Esophagus mucosa (tissue), 1 donor: ENCODE measurements at places on chromosomes 13 and 19.

DNA sequence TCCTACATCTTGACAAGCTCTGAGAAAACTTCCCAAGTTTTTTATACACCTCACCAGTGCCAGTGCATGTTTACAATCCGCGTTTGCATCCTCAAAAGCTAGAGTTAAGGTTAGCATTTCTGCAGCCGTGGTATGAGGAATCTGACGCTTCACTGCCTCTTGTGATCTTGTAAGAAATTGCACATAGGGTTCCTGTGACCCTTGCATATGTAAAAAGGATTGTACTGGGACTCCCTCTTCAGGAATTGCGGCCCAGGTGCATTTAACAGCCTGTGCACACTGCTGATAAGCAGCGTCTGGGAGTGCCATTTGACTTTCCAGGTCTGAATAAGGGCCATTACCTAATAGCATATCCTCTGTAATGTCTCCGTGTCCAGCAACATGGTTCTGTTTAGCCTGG, 15.3 kb downstream of the FPR3 start:
- ATAC-seq, result no peak

DNA sequence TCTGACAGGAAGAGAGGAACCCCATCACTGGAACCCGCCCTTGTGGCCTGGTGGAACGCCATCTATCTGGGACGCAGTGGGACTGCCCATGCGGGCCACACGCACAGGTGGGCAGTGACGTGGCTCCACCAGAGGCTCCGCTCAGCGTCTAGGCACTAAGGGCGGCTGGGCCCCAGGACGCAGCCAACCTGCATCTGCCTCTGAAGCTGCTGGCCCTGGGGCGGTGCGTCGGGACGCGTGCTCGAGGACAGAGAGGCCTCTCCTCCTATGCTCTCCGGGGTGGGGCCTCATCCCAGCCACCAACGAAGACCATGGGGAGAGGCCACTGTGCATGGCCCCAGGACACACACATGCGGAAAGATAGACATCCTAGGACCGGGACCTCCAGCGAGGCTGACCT, 18.1 kb downstream of the IZUMO4 start:
- ATAC-seq, result no peak

DNA sequence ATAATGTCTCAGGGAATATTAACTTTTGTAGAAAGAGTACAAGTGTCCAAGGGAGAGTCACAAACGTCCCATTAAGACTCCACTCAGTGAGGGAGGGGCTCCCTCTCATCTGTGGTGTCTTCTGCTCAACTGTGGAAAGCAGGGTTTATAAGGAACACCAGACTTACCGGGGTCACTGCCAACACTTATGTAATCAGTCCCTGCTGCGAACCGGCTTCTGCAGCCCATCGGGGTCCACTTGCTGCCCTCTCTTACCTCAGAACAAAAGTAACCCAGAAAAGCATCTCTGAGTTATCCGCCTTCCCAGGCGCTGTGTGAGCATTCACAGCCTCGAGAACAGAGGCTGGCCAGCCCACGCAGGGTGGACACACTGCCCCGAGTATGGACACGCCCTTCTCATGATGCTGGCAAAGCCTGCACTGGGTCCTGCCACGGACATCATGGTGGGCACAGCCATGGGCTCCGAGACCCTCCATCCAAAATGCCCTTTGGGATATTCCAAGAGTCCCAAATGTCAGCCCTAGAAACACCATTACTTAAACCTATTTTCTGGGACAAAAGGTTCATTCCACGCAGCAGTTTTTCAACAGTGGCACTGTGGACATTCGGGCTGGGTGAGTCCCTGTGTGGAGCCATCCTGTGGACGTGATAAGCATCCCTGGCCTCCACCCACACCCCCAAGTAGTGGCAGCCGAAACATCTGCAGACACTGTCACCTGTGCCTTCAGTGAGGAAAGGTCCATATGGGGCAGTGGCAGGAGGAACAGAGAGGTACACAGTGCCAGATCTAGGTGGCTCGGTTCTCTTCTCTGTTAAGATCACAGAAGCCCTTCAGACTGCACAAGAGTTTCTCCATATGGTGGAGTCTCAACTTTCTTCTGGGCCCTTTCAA, 63.9 kb downstream of the STK24 start:
- no peak for ATAC-seq

DNA sequence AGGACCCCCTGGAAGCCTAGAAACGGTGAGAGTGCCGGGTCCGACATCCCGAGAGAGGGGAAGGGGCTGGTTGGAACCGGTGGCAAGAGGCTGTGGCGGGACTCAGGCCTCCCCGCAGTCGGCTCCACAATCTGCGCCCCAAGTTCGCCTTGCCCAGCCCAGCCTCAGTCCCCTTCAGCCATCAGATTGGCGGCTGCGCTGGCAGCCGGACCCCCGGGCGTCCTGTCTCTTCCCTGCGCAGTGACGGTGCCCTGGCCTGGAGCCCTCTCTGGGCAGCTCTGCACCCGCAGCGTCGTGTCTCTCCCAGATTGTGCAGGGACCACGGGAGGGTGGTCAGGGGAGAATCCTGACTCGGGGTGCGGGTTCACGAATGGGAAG, 315 bp downstream of the ZNF492 start:
- no peak for ATAC-seq

- no peak for ATAC-seq
Measured at GRCh38 chr19:51621178-51621577, 9.0 kb downstream of the SIGLEC5 start.

- peak; percentile 54 for ATAC-seq
Measured at GRCh38 chr13:41352935-41353840, 42.1 kb downstream of the NAA16 start.

DNA sequence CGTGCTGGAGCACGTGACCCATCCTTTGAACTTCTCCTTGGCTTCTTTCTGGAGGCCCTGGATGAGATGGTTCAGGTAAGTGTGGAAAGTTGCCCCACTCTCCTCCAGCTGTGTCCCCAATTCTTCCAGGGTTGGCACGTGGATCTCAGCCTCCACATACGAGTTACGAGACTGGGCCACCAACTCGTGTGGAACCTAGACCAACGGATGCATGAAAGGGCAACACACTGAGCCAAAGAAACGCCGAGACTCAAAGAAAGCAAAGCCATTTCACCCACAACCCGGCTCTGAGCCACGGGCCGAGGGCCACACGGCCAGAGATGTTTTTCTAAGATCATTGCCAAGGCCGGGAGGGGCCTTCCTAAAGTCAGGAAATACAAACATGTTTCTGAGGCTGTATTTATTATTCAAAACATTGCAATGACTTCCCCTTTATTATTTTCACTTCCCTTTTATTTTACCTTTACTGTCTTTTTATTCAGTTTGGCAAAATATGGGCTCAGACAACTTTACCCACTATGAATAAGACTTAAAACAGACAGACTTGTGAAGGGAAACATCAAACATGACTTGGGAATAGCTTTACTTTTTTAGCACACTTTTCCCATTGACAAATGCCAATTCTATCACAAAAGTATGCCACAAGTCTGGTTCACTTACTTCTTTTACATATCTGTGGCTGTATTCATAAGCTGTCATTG, 94.6 kb downstream of the KL start:
- no peak for ATAC-seq

- ATAC-seq, result no peak
Measured at GRCh38 chr19:6967967-6968366, 53.3 kb downstream of the MBD3L2B start.

DNA sequence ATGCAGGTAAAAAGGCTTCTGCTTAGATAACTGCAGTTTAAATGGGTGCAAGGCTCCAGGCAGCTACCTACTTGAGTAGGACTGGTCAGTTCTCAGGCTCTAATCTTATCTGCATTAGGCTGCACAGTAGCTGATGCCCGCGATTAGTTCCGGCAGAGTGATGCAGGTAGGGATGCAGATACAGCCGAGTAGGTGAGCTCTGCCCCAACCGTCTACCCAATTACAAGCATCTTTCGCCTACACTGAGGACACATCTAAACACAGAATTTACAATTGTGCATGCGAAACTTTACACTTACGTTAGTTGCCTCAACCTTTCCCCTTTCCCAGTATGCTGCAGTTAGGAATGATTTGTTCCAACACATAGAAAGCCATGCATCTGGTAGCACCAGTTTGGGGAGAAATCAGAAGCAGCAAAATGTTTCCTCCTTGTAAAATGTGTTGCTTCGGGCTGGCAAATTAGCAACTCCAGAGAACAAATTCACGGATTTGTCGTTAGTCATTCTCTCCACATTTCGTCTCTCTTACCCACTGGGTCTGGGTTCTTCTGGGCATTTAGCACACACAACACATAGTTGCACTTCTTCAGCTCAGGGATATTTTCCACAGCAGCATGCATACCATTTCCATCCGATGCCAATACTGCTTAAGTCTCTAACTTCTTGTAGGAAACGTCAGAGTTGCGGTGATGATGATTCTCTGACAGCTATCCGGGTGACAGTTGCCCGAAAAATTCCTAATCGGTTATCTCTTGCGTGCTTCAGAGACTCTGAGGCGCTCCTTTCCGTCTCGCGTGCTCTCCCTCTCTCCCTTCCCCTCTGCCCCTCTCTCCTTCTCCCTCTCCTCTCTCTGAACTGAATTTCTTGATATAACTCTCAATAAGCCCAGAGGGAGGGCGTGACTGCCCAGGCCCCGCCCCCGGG, at the start of gene PCDH9:
Gene PCDH9 (minus strand): TSS at position 856 of the 923 bp plus-strand sequence. CDS start 1,896 bp downstream, outside the sequence.
- no peak for ATAC-seq

DNA sequence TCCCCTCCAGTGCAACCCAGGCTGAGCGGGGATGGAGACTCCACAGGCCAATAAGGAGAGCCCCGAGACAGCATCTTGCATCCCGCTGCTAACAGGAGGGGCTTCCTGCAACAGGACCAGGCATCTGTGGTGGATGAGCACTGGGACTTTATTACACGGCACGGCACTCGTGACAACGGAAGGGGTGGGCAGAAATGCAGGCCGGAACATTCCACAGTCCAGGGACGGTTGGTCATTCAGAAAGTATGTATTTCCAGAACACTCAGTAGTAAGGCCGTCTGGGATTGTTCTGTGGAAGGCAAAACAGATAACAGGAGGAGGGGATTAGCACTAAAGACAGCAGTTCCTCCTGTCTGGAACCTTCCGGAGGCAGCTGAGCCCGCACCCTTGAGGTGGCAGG, 3.3 kb upstream of the TM6SF2 start:
- no peak for ATAC-seq

DNA sequence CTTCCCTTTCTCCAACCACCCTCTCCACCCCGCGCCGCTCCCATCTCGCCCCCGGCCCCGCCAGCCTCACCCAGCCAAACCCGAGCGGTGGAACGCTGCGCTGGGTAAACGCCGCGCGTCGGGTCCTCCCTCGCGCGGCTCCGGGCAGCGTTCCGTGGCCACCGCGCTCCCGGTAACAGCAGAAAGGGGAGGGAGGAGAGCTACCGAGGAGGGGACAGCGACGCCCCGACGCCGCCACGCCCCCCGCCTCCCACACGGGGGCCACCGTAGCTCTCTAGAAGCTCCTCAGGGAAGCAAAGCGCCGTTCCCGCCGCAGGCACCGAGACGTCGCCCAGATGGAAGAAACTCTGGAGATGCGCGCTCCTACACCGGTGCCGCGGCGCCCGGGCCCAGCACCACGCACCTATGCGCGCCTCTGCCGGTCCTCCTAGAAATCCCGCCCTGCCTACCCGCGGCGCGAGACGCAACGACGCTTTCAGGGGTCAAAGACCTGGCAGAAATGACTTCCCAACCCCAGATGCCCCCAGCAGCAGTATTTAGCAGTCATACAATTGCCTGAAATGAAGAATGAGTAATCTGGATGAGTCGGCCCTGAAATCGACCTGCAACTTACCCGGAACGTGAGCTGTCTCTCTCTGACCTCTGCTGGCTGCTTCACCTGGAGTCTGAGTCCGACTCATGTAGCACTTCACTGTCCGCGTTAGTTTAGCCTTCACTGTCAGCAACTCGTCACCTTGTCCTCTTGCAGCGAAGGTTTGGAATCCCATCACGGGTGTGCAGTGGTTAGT, at the start of gene RUBCNL:
Gene RUBCNL (minus strand): TSS at position 189 of the 788 bp plus-strand sequence. CDS start 14,777 bp downstream, outside the sequence.
- peak; percentile 54 for ATAC-seq

- ATAC-seq, result no peak
Measured at GRCh38 chr13:37576601-37577000, 22.0 kb downstream of the POSTN start.

DNA sequence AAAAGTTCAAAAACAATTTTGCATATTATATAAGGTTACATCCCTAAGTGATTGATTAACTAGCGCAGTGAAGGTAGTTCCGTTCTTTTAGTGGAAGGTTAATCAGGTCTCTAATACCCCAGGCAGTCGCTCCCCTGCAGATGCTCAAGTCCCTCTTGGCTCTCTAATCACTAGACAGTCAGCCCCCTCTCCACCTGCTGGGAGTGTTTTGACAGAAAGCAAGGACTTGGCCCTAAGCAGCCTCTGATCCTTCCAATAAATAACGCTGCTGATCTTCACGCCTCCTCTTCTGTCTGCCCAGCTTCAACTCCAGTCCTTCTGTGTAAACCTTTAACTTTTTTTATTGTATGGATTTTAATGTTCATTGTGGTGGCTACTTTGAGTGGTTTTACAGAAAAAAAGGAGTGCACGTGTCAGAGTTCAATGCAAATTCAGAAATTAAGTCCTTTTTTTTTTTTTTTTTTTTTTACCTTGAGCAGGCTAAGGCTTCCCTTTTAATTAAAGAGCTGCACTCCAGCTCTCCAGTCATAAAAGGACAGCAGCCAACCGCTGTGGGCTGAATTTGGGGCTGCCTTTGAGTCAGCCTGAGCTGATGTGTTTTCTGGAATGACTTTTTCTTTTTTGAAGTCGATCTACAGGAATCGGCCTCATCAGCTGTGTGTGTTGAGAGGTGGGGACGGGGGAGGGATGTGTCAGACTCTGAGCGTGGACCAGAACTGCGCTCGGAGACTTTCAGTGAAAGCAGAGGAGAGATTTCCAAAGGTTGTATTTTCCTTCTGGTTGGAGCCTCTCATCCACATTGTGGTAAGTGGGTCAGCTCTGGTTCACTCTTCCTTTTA, 33.8 kb upstream of the MYO16 start:
- no peak for ATAC-seq

GRCh38 chr13:36552334-36552733, 120.0 kb downstream of the CCNA1 start:
- ATAC-seq, result no peak

DNA sequence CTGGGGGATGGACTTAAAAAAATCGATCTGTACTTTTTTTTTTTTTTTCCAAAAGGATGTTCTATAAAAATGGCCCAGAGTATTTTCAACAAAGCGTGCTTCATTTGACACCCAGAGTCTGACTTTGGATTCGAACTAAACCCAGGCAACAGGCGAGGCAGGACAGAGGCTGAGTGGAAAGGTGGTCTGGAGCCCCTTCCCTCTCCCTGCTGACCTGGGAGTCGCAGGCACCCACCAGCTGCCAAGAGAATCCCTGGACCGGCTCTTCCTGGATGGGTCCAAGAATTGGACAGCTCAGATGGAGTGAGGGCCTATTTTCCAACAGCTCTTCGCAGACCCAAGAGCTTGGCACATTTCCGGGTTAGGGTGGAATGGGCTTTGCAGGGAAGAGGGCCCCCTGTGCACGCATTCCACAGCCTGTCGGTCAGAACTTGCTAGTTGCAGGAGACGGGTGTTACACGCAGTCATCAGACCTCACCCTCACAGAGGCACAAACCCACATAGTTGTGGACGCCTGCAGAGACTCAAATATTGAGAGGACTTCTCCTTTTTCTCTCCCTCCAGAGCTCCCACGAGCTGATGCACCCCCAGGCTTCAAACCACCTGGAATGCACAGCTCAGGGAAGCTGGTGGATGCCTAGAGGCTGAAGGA, 15.2 kb downstream of the KCTD15 start:
- no peak for ATAC-seq
